ENCODE measurements at places on chromosomes 12 and 14.

DNA sequence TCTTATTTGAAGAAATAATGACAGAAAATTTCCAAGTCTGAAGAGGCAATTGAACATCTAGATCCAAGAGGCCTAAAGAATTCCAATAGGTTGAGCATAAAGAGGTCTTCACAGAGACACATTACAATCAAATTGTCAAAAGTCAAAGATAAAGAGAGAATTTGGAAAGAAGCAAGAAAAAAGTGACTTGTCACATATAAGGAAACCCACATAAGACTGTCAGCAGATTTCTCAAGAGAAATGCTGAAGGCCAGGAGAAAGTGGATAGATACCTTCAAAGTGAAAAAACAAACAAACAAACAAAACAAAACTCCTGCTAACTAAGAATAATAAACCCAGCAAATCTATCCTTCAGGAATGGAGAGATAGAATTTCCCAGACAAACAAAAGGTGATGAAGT is 118.1 kb upstream of the LGR5 start:
- no peak for DNase-seq

DNA sequence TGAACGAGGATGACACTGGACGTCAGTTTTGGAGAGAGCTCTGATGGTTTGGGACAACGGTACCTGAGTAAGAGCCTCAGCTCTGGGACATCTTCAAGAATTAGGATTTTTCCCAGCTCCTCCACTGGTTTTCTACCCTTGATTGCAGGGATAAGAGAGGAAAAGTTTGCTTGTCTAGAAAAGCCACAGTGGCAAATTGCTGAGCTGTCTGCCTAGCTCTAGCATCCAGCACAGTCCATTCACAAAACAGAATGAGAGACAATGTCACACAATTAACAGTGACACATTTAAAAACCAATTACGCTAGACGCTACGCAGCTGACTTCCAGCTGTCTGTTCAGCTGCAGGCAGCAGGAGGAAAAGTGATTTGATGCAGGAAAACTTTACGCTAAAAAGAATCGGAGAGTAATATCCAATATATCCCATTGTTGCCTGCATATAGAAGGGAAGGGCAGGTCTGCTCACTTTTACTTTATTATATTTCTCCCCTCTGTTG is 168.1 kb upstream of the PRICKLE1 start:
- DNase-seq, result no peak

DNA sequence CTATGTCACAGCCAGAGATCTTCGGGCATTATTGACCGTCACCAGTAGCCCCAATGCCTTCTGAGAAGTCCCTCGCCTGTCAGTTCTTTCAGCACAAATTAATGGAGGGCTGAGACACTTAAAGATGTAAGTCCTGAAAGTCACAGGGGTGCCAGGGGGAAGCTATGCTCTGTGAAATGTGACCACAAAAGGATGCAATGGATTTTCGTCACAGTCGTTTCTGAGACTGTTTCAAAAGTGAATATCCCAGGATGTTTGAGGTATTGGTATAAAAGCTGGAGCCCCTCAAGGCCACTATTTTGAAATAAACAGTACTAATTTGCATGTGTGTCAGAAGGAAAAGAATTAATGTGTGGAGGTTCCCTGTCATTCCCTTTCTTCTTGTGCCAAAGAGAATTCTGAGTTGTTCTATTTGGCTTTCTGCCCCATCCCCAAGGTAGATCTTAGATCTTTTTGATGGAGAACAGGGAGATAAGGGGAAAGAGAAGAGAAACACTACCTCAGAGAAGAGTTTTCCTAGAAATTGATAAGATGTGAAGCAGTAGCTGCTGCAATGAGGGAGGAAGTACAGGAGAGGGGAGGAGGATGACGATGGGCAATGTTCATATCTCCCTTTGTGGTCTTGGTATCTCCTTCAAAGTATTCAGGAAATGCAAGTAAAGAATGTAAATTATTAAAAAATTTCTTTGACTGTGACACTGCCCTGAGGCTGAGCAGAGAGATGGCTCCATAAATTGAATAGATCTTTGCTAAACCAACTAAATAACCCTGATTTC is 101.8 kb upstream of the NAP1L1 start:
- DNase-seq, result no peak

- no peak for DNase-seq
Measured at GRCh38 chr14:88613552-88614010, 50.7 kb downstream of the ZC3H14 start.

DNA sequence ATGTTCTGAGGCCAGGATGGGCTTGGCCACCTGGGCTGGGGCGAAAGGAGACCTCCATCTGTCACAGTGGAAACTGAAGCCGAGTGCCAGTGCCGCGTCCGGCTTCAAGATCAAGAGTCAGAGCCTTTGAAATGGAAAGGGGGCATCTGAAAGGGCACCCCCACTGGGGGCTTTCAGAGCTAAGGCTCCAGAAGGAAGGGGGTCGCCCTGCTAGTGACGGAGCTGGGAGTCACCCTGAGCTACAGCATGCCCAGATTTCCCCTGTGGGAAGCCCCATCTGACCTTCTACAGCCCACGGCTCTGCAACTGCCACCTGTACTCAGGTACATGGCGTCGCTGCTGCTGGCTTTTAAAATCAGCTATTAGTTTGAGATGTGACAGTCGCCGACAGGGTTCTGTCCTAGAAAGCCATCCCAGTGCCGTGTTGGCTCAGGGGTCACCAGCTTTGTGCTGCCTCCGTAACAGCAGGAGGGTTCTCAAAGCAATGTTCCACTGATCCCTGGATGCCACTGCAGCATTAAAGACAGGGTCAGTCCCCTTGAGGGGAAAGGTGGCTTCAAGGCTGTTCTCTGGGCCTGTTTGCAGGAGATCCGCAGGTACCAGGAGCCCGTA is 31.5 kb downstream of the CCNK start:
- no peak for DNase-seq

All from activated CD8-positive, alpha-beta T cell treated with anti-CD3 and anti-CD28 coated beads, Interleukin-2, amount 10 ng/mL, durations not matched to agents 7 days and 5 days (primary cell).